RCC 7860 (cell line): ENCODE measurements at places on chromosomes 5 and 9.
A peak's percentile ranks its signal among the peaks of the same experiment; 100 is the strongest.

DNA sequence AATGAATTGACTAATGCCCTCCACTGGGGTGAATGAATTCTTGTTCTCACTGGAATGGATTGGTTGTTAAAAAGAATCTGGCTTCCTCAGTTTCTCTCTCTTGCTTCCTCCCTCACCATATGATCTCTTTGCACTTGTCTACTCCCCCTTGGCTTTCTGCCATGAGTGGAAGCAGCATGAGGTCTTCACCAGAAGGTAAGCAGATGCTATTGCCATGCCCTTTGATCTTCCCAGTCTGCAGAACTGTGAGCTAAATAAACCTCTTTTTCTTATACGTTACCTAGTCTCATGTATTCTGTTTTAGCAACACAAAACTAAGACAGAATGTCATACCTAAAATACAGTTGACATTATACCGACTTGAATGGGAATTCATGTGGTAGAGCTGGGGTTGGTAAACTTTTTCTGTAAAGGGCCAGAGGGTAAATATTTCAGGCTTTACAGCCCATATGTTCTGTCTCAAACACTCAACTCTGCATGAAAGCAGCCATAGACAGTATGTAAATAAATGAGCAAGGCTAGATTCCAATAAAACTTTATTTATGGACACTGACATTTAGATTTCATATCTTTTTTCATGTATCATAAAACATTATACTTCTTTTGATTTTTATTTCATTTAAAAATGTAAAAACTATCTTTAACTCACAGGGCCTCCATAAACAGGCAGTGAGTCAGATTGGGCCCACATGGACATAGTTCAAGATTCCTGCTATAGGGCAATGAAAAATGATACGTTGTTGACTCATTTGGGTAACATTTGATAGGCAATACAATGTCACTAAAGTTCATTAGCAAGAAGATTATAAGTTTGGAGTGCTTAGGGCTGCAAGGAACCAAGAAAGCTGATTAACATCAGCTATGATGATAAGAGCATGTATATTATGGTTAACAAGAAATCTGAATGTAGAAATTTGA lies 79.4 kb upstream of the TLE4 start:
- DNase-seq: no peak

DNA sequence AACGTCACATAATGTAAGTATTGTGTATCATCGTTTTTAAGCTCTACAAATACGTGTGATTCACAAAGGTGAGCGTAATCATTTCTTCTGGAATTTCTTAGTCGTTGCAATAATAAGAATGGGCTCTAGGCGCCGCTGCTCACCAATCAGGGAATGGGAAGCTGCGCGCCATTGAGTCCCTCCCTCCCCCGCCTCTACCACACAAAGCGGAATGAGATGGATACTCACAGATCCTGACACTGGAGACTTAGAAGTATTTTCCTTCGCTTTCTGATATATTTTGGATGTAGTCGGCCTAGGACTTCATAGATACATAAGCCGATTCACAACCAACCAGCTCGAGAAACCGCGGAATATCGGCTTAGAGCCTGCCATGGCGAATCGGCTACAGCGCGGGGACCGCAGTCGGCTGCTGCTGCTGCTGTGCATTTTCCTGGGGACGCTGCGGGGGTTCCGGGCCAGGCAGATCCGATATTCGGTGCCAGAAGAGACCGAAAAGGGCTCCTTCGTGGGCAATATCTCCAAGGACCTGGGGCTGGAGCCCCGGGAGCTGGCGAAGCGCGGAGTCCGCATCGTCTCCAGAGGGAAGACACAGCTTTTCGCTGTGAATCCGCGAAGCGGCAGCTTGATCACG lies at the start of gene PCDHGA11:
PCDHGA11 (plus strand) TSS at position 197 of the 634 bp plus-strand sequence; CDS start at position 374, 177 bp downstream.
- no peak for DNase-seq

DNA sequence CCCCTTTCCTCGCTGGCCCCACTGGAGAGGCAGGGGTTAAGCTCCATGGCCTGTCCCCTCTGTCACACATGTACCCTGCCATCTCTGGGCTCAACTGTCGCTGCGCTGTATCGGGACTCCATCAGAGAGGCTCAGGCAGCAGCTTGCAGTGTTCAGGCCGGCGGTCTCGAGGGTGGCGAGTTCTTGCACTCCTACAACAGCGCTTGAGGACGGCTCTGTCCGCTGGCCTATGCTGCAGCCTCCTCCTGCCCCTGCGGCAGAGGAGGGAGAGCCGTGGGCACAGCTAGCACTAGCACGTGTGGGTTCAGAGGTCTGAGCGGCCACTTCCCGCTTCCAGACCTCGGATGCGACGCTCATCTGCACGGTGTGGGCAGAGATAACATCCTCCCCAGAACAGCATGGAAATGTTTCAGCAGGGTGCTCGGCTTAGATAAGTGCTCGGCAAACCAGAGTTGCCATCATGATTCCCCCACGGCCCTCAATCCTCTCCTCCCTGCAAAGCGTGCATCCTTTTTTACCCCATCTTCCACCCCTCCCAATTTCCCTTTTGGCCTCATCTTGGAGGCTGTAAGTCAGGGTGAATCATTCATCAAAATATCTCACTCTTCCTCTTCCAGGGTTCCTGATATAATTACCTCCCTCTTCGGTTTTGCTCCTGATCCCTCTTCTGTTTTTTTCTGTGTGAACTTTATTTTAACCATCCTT lies 41.9 kb upstream of the FUBP3 start:
- no peak for DNase-seq

DNA sequence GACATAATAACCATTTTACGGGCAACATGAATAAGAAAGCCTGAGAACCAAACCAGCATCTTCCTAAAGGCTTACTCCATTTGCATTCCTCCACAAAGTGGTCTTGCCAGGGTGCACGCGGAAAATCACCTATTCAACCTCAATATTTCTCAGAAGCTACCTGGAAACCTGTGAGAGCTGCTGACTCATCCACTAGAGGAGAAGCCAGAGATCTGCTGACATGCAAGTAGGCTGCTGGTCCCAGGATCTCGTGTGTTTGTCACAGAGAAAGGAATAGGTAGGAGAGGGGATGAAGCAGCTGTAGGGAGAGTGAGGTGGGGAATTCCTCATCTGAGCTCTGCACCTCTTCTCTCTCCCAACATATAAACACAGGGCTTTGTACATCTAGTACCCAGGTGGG lies 138.1 kb downstream of the ADAMTS12 start:
- no peak for DNase-seq

- peak; percentile 86 for DNase-seq
These were observed 26.6 kb upstream of the OR2K2 start for GRCh38 chr9:111356481-111357244.

GRCh38 chr5:57445006-57445704 lies 37.5 kb downstream of the ACTBL2 start:
- no peak for DNase-seq

DNA sequence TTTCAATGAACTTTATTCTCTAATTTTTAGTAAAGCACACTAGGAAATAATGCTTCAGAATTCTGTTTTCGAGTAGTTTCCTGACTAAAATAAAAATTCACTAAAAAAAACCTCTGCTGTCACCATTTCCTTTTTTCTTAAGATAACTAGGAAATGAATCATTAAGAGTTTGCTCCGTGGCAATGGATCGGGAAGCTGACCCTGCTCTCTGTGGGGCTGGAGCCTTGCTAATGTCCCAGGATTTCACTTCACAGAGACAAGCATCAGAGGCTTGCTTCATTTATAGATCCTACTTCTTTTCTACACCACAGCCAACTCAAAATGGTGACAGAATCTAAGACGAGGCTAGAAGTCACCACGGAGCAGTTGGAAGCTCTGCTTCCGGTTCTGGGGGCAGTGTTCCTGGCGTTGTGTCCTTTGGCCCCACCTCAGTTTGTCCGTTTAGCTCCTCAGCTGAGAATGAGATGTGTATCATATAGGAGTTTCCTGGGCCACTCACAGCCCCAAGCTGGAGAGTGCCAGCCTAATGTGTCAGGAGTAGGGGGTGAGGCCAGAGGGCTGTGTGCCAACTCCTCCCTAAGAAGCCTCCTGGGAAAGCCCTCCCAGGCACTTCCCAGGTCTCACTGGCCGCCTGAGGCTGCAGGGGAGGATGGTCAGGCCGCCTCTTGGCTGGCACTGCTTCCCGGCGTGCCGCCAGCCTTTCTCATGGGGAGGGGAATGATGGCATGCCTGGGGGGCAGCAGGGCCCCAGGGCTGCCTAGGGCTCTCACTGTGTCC lies 19.6 kb downstream of the TENT4A start:
- peak; percentile 97 for DNase-seq
